Spinal cord (tissue), 10 donors: ENCODE measurements at places on chromosomes 5 and 9. TPM values are rescaled to one million over a fixed set of nuclear protein-coding genes. Genes with fewer than 3 reads are reported as not detected.

SPAAR gene
- 0.69 TPM for total RNA-seq

DNA sequence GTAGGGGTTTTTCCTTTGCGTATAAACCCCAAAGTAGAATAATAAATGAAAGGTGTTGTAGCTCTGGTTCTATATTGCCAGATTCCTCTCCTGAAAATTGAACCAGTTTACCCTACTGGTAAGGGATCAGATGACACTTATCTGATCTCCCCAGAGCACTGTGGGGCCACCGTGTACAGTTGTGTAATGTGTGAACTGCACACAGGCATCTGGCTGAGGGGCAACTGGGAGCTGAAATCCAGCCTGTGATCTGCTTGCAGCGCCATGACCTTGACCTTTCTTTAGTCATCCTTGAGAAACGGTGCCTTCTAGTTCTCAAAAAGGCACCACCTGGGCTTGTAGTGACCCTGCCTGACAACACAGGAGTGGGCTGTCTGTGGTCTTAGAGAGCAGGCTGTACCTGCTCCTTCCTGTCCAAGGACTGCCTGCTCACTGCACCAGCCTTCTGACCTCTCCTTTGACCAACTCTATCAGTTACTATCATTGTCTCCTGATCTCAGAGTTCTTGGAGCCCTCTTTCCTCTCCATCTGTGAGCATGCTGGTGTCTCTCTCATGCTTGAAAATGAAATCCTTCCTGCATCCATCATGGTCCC is 40.2 kb downstream of the PDE6A start:
- no peaks in the 10 kb centered on the region for H3K4me1 ChIP-seq
- no peaks in the 10 kb centered on the region for H3K27me3 ChIP-seq
- DNase-seq, result no peak
- no peak overlapping the region for H3K4me3 ChIP-seq

- no peaks in the 10 kb centered on the region for H3K36me3 ChIP-seq
- H3K4me3 ChIP-seq, result no peak overlapping the region
- no peaks in the 10 kb centered on the region for H3K27me3 ChIP-seq
- H3K27ac ChIP-seq, result no peak overlapping the region
- no peak for DNase-seq
These were observed 108.8 kb upstream of the RAPGEF1 start for GRCh38 chr9:131848570-131849160.

NXNL2 gene
- total RNA-seq, result 1.8 TPM

CCL28 gene
- total RNA-seq, result 2.6 TPM

NME5 gene
- total RNA-seq, result 17.0 TPM

- no peak overlapping the region for H3K4me3 ChIP-seq
- no peaks in the 10 kb centered on the region for H3K36me3 ChIP-seq
- no peaks in the 10 kb centered on the region for H3K4me1 ChIP-seq
- no peak for DNase-seq
These were observed 981.7 kb downstream of the NR2F1-AS1 start for GRCh38 chr5:92599217-92599810.

DNA sequence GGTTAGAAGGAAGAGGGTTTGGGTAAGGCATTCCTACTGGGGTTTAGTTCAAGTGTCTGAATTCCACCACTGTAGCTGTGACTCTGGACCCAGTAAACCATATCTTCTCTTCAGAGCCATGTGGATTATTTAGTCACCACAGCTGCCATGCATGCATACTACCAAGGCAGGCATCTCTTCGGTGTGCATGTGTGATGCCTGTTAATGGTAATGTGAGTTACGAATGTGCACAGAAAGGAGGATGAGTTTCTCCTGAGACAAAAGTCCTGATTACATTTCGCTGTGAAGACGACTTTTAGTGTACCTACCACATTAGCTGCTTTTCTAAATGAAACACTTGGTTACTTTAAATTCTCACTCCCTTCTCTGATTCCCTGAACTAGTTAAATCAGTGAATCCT is 9.3 kb downstream of the PBX3 start:
- no peak overlapping the region for H3K27ac ChIP-seq
- DNase-seq, result no peak
- H3K27me3 ChIP-seq, result no peaks in the 10 kb centered on the region
- peaks cover 11% of the 10 kb centered on the region for H3K4me1 ChIP-seq

DNA sequence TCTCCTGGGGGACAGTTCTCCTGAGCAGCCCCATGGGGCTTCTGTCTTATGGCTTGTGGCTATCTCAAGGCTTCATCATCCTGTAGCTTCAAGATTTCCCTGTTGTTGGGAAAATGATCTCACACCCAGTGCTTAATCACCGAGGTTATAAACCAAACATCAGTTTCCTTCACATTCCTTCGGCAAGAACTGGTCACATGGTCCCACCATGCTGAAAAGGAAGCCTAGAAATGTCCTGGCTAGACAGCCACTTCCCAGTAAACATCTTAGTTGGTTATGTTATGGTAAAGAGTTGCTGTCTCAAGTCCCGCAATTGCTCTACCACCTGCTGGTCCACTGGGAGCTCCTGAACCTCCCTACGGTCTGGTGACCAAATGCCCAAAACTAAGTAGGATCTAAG is 66.0 kb downstream of the RAB3C start:
- H3K36me3 ChIP-seq, result no peaks in the 10 kb centered on the region
- no peak overlapping the region for H3K27ac ChIP-seq
- H3K4me3 ChIP-seq, result no peak overlapping the region
- no peak for DNase-seq
- no peaks in the 10 kb centered on the region for H3K27me3 ChIP-seq
- no peaks in the 10 kb centered on the region for H3K4me1 ChIP-seq
